Suprapubic skin (tissue), 4 donors: ENCODE measurements at places on chromosomes 11 and 22.
A peak's percentile ranks its signal among the peaks of the same experiment; 100 is the strongest.

DNA sequence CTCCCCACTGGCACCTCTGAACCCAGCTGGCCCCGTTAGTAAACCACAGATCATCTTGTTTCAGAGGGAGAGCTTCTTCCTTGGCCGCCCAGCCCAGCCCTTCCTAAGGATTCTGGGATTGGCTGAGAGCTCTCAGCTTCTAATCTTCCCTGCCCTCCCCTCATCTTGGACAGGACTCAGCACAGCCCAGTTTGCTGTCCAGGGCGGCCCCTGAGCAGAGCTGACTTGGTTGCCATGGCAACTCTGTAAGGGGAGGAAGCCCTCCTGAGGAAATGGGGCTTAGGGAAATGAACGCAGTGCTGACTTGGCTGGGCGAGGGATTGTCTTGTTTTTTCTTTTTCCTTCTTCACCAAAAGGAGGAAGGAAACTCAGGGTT lies 4.6 kb downstream of the APOL4 start:
- no peak for DNase-seq

DNA sequence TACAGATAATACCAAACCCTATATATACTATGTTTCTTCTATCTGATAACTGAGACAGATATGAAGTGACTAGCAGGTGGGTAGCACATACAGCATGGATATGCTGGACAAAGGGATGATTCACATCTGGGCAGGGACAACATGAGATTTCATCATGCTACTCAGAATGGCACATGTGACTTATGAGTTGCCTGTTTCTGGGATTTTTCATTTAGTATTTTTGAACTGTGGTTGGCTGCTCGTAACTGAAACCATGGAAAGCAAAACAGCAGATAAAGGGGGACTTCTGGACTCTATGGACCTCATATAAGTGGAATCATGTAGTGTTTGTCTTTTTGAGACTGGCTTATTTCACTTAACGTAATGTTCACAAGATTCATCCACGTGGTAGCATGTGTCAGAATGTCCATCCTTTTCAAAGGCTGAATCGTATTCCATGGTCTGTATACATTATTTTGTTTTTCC lies 883.0 kb downstream of the TBC1D22A start:
- DNase-seq = no peak

DNA sequence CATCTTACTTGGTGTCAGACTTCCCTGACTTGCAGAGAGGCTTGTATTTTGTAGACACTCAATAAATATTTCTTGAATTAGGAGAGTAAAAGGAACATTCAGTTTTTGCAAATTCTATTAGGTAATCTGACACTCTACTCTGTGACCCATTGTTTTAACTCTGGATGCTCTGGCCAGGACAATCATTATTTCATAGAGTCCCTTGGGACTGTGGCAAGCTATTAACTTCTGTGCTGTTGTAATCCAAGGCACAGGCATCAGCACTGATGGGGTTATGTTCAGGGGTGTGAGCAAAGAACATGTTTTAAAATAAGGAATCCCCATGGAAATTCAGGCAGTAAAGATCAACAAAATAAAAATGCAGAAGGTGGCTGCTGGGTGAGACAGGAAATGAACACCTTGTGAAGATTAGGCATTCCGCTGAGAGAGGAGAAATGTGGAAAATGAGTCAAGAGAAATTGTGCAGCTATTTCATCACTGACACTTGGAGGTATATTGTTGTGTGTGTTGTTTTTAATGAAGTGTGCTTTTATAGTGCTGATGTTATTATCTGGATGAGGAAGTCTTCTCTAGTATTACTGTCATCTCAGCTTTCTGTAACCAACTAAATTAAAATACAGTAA lies 175.2 kb downstream of the WNT11 start:
- DNase-seq = no peak

DNA sequence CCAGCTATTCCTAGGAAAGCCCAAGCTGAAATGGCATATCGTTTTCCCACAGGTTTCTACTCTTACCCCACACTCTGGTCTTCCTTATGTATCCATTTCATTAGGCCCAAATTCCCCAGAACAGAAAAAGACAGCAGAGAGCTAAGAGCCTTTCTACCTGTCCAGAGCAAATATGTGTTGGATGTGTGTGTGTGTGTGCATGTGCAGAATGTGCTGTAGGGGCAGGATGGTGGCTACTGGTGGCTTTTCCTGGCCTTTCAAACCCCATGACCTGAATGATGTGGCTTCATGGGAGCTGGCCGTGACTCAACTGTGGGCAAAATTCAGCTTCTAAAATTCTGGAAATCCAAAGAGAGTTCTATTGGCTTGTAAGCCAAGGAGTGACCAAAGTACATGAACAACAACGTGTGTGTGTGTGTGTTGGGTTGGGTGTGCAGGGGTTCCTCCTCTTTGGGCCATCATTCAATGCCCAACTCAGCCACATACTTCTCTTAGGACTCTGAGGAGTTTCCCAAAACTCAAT lies 421.4 kb upstream of the CADM1 start:
- no peak for DNase-seq

- DNase-seq = no peak
Observed at GRCh38 chr22:42905217-42905616, 48.1 kb upstream of the ARFGAP3 start.

DNA sequence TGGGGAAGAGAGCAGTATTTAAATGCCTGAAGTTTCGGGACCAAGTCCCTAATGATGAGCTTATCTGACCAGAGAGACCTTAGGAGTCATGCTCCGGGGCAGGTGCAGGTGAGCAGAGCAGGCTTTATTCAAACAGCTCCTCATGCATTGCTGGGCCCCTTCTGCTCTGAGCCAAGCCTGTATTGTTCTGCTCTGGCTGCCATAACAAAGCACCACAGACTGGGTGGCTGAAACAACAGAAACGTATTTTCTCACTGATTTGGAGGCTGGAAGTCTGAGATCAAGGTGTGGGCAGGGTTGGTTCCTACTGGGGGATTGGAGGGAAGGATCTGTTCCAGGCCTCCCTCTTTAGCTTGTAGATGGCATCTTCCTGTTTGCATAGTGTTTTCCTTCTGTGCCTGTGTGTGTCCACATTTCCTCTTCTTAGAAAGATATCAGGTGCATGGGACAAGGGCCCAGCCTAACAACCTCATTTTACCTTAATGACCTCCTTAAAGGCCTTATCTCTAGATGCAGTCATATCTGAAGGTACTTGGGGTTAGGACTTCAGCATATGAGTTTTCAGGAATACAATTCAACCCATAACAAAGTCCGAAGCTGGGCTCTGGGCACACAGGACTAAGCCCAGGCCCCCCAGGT lies 97.1 kb upstream of the PARVA start:
- DNase-seq = peak; percentile 27

- no peak for DNase-seq
Observed at GRCh38 chr22:29205594-29206371, at the start of gene EMID1. TSS of gene EMID1 (plus strand) at chr22:29205896. CDS start at chr22:29206039, 143 bp downstream.

DNA sequence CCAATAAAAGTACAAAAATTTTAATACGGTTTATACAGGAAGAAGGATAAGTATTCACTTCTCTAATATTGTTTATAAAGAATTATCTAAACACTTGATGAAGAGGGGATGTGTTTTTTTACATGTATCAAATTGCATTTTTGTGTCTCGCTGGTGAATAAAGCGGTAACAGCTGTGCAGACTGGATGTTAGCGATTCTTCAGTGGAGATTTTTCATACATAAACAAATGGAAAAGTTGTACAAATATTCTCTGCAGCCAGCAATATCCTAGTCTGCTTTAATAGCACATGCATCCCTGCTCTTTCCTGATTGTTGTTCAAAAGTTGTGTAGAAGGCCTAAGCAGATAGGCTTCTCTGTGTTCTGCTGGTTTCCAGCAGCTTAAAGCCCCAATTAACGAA lies 369.3 kb downstream of the SOX6 start:
- no peak for DNase-seq

DNA sequence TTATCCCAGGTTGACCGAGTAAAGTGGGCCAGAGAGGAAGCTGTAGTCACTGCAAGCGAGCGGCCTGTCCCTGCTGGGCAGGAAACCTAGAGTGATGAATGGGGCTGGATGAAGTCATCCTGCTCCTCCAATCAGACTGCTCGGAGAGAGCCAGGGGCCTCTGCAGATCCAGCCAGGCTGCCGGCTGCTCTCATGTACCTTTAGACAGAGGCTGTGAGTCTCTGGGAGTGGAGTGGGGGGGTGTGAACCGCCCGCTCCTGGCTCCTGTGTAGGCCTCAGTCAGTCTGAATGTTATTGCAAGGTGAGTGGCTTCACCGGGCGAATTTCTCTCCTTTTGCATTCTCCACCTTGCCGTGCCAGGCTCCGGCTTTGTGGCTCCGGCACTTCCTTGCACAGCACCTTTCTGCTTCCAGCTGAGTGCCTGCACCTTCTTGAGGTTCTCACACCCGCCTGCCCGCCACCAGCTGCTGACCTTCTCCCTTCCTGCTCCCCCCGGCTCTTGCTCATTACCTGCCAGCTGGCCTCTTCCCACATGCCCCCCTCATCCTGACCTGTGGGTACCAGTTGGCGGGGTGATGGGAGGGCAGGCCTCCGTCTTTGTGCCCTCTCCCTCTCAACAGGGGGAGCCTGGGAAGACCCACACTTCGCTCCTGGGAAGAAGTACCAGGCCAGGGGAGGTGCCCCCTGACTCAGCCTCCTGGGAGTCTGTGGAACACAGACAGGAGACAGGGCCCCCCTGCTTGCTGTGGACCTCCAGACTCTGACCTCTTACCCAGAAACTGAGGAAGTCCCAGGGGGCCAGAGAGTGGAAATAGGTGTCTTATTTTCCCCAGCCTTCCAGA lies 79.9 kb downstream of the GRAMD1B start:
- no peak for DNase-seq

GRCh38 chr22:38781033-38781432 lies 12.9 kb downstream of the DNAL4 start:
- DNase-seq = no peak

GRCh38 chr11:112605093-112605666 lies 344.5 kb upstream of the PLET1 start:
- DNase-seq = no peak

GRCh38 chr11:280706-281485 lies 2.7 kb downstream of the NLRP6 start:
- peak; percentile 62 for DNase-seq

GRCh38 chr11:45110562-45110961 lies 35.9 kb upstream of the PRDM11 start:
- DNase-seq = no peak

DNA sequence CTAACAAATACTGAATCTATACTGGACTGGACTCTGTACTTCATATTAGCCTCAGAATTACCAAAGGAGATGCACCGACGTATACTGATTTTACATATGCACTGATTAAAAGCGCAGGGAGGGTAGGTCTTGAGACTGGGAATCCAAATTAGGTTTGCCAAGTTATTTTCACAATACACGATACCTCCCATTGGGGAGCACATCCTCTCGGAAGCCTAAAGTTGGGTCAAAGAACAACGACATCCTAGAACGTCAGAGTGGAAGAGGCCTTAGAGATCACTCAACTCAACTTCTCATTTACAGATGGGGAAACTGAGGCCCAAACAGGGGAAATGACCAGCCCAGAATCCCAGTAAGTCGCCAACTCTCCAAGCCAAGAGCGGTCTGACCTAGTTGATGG lies 626 bp downstream of the DNAL4 start:
- no peak for DNase-seq

DNA sequence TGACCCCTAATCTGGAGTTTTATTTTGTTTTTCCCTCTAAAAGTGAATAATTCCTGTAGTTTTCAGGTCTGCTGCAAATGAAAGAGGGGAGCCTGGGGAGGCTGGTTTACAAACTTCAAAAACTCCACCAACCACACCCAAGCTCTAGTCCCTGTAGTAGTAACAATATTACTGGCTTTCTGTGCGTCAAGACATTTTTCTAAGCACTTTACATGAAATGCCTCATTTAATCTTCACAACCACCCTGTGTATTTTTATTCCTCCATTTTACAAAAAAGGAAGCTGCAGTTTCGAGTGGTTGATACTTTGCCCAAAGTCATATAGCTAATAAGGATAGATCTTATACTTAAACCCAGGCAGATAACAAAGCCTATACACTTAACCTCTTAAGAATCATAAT lies 23.5 kb downstream of the CTNND1 start:
- no peak for DNase-seq
